Activated T-cell treated with anti-CD3 and anti-CD28 coated beads, Interleukin-2, amount 50 U/mL, for 4 hours (primary cell): ENCODE measurements at places on chromosomes 7 and 10. TPM values are rescaled to one million over a fixed set of nuclear protein-coding genes. Genes with fewer than 3 reads are reported as not detected.

FAS gene
- total RNA-seq, result 31.9 TPM

SPDYE3 gene
- not detected for total RNA-seq

ST8SIA6 gene
- not detected for total RNA-seq

PLPP4 gene
- not detected for total RNA-seq

PNLIPRP2 gene
- total RNA-seq, result not detected

NKX6-2 gene
- total RNA-seq, result not detected

LSM5 gene
- total RNA-seq, result 120 TPM

LLCFC1 gene
- not detected for total RNA-seq

CLCN1 gene
- total RNA-seq, result not detected

DLD gene
- 103 TPM for total RNA-seq

HYAL4 gene
- not detected for total RNA-seq

ANXA11 gene
- 161 TPM for total RNA-seq

CEP55 gene
- 8.0 TPM for total RNA-seq

DNAJB6 gene
- total RNA-seq, result 107 TPM

MNX1 gene
- not detected for total RNA-seq

NOLC1 gene
- total RNA-seq, result 451 TPM

GPRIN2 gene
- not detected for total RNA-seq

SPRN gene
- not detected for total RNA-seq

TSPAN33 gene
- total RNA-seq, result 9.4 TPM

IDI2 gene
- not detected for total RNA-seq

ZNF503 gene
- 0.30 TPM for total RNA-seq

ABCC2 gene
- 1.5 TPM for total RNA-seq

GJD4 gene
- not detected for total RNA-seq

CYP3A7 gene
- not detected for total RNA-seq

PTPRZ1 gene
- total RNA-seq, result 0.05 TPM

LMOD2 gene
- not detected for total RNA-seq

HOXA11 gene
- total RNA-seq, result not detected

LEP gene
- total RNA-seq, result not detected

LRMDA gene
- total RNA-seq, result not detected

ZNF716 gene
- total RNA-seq, result not detected

CCDC146 gene
- total RNA-seq, result 0.42 TPM

CPA1 gene
- total RNA-seq, result 7.4 TPM

SLC39A12 gene
- total RNA-seq, result not detected

NPC1L1 gene
- total RNA-seq, result 0.03 TPM
